ENCODE measurements at places on chromosomes 11 and 22.

GRCh38 chr11:94946812-94947211, 26.5 kb downstream of the CWC15 start:
- DNase-seq: no peak

GRCh38 chr11:46235777-46236688, 41.4 kb upstream of the CREB3L1 start:
- no peak for DNase-seq

DNA sequence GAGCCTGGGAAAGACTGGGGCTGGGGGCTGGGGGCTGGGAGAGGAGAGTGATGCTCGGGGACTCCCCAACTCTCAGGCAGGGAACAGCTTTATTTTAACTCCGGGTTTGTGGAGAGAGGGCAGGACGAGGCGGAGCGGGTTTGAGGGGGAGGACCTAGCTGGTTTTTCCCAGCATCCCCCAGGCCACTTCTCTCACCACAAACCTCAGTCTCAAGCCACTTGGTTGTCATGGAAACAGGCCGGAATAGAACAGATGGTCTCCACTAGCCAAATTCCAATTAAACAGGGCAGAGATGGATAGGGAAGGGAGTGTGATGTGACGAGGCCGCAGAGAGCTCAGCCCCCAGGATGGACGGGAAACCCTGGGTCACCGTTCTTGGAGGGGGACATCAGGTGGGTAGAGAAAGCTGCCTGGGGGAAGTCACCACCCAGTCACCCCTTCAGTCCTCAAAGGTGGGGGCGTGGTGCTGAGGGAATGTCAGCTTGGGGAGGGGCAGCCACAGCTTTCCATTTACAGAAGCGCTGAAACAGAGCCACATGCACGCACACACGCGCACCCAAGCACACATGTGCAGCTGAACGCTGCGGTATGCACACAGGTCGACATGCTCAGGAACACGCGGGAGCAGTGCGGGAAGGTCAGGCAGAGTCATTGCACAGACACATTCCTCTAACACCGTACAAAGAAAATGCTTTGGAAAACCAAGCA, 19.2 kb downstream of the NECTIN1 start:
- DNase-seq: no peak

- DNase-seq: no peak
Observed at GRCh38 chr22:45576730-45577464, 74.2 kb downstream of the FBLN1 start.

DNA sequence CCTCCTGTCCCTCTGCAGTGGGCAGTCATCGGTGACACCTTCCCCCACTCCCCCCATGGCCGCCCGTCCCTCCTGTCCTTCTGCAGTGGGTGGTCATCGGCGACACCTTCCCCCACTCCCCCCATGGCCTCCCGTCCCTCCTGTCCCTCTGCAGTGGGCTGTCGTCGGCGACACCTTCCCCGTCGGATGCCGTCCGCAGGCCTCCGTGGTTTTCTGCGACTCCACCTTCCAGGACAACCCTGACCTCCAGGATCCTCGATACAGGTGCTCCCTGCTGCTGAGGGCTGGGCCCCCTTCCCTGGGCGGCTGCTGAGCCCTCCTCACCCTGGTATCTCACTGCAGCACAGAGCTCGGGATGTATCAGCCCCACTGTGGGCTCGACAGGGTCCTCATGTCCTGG, 2.2 kb downstream of the MIOX start:
- no peak for DNase-seq

GRCh38 chr22:44743804-44744211, 8.6 kb upstream of the ARHGAP8 start:
- DNase-seq: no peak

GRCh38 chr11:133576351-133576750, 44.0 kb upstream of the OPCML start:
- DNase-seq: no peak

All from activated CD4-positive, alpha-beta T cell treated with anti-CD3 and anti-CD28 coated beads, Interleukin-2, Interleukin-4, amounts not matched to agents 100 ng/mL and 50 ng/mL, durations not matched to agents 16 hours and 8 hours (primary cell).